ENCODE measurements at places on chromosomes 2 and 18.

DNA sequence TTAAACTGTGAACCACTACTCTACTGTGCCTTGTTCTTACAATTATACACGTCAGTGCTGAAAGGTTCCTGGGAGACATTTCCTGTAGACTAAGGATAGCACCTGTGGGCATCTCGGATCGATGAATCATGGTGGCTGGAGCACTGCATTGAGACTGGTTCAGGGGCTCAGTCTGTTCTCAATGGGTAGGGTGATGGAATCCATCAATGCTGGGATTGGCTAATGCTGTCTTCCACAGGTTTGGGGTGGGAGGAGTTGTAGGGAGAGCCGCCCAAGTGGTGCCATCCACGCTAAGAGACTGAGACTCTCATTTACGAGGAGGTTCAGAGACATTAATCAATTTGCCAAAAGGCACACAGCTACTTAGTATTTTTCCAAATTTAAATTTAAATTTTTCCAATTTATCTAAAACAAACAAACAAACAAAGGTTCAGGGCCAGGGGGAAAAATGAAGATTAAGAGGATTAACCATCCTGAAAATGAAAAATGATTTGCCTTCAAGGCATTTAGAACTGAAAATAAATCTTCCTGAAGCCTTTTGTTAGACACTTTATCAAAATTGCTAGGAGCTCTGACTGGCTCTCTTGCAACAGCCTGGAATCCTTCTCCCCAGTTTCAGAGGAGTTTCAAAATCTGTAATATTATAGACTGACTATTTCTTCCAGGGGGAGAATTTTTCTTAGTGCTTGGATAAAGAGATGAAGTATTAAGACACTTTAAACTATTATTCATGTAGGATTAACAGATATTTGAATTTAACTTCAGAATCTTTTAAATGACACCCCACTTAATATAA lies 359.2 kb downstream of the TGIF1 start:
- no peak for DNase-seq

GRCh38 chr2:144704709-144705095 lies 184.8 kb upstream of the ZEB2 start:
- no peak for DNase-seq

DNA sequence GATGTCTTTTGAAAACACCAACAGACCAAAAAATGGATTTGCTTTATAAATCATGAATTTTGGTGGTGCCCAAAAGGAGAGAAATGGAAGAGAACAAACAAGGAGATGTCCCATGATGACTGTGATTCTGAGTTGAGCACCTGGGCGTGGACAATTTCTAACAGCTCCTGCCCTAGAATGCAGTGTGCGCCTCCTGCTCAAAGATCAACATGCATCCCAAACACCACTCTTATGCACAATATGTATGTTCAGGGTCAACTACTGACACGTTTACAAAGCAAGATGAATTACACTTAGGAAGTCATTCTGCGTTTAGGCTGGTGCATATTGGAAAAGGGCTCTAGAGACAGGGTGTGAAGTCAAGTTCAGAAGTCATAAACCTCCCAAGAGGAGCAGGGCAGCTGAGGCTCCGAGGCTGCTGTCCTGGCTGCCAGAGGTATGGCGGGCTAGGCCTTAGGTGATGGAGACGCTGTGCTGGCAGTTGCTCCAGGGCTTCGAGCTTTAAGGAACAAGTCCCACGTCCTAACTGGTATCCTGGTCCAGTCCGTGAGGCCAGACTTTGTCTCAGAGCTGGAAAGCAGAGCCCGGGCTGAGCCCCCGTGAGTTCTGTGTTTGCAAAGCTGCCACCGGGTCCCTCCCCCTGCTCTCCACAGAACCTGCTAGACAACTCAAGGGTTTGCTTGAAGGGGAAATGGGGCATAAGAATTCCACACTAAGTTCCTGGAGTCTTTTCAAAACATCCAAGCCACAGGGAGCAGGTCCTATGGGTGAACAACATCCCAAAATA lies 74.0 kb downstream of the ZNF516 start:
- DNase-seq: no peak

DNA sequence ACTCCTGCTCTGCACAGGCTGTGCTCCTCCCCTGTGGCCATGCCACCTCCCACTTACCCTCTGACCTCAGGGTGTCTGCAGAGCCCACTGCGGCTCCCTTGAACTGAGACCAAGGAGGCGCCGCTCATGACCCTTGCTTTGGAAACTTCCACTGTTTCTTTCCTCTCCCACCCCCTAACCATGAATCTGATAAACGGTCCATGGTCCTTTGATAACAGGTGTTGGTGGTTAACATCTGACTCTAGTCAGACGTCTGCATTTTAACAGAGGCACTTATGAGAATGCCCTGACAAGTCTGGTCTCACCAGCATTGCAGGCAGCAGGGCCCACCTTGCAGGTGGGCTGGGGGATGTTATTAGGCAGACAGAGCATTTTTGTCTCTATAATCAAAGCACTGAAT lies 113.6 kb upstream of the APCDD1 start:
- DNase-seq: no peak

DNA sequence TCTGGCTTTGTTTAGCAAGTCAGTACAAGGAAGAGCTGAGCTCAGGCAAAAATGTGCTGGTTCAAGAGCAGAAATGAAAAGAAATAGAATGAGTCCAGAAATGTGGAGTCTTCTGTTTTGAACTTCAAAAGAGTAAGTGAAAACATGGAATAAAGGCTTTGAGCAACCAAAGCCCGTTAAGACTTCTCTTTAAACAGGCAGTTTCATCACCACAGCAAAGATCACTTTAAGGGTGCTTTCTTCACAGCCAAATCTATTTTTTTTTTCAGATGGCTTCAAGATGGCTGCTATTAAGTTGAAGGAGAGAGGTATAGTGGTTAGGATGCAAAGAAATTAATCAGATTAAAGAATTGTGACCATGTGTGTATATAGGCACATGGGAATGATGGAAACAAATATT lies 2.0 kb upstream of the CHRNA1 start:
- DNase-seq: no peak

- DNase-seq: no peak
These were observed 23.0 kb upstream of the SMAD2 start for GRCh38 chr18:47953471-47953931.

DNA sequence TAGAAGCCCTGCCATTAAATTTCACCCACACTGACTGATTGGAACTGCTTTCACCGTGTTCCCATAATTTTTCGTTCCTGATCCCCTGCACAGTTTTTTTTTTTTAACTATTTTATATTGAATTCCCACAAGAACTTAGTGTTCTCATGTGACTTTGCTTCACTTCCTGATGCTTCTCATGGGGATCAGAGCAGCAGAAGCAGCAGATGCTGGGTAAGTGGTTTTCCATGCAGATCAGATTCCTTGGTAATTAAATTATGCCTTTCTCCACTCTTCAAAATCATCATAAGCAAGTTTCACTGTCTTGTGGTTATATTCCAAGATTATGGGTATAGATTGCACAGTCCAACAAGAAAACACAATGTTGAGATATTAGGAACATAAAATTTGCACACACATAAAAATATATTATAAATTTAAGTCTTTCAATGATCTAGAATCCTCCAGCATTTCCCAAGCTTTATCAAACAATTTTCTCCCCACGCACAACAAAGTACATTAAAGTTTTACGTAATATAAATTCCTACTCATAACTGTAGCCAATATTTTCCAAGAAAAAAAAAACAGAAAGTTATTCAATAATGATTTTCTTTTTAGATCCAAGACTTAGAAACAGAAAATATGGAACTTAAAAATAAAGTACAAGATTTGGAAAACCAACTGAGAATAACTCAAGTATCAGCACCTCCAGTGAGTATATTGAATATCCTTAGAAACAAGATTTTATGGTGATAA lies 277.9 kb downstream of the GULP1 start:
- no peak for DNase-seq

DNA sequence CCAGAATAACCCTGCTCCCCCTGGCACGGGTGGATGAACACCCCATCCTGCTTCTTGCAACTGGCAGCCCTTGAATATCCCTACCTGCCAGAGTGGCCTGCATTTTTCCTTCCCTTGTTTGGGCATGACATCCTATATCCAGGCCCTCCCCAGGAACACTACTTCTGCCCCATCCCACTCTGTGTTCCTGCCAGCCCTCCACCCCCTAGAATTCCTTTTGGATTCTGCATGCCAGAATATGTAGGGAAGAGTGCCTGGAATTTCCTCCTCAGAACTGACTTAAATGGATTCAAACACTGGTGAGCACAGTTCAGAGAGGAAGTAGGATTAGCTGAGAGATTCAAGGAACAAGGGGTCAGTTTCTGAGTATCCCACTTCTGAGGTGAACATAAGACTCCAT lies 123.5 kb upstream of the PELI1 start:
- DNase-seq: no peak

GRCh38 chr2:227267410-227268115 lies 57.5 kb upstream of the MFF start:
- no peak for DNase-seq

DNA sequence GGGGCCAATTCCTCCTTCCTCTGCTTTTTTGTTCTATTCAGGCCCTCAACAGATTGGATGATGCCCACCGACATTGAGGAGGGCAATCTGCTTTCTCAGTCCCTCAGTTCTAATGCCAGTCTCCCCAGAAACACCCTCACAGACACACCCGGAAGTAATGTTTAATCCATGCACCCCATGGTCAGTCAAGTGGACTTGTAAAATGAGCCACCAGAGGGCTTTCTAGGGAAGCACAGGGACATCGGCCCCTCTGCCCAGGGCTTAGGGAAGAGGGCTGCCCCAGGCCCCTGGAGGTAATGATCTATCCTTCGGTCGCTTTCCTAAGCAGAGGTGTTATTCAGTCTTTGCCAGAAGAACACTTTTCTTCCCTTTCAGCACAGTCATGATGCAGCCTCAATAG lies 107.4 kb downstream of the PDCL3 start:
- DNase-seq: no peak

DNA sequence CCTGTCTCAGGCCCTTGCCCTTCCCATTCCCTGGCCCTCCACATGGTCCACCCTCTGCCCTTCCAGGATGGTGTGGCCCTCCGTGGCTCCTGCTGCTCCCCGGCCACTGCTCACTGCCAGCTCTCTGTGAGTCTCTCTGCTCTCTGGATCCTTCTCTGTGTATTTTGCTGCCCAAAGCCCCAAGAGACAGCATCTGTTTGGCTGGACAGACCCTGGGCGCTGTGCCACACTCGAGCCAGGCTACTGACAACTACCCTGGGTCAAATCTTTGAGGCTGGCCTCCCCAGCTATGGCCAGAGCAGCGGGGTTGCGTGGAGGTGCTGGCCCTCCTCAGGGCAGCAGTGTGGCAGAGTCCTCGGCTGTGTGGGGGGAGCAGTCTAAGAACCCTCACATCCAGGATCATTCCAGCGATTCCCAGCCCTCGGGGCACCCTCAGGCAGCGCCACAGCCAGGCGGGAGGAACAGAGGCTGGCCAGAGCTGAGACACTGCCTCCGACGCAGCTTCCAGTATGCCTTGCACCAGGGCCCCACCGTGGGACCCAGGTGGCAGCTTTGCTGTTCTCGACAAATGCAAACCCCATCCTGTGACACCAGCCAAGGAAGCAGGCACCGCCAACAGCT lies 139.4 kb upstream of the GLI2 start:
- DNase-seq: no peak

DNA sequence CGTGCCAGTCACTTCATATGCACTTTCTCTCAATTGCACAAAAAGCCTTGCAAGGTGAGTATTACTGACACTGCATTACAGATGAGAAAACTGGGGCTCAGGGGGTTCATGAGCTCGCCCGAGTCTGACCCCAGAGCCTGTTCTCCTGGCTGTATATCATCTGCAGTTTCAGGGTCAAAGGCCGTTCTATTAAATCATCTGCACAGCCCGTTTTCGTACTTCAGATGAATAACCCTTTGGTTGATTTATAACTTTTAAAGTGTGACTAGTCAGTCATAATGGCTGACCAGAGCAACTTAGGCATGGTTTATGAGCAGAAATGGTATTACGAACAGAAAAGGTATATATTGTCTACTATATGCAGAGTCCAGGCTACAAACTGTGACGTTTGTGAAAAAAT lies 35.3 kb upstream of the NPAS2 start:
- no peak for DNase-seq

DNA sequence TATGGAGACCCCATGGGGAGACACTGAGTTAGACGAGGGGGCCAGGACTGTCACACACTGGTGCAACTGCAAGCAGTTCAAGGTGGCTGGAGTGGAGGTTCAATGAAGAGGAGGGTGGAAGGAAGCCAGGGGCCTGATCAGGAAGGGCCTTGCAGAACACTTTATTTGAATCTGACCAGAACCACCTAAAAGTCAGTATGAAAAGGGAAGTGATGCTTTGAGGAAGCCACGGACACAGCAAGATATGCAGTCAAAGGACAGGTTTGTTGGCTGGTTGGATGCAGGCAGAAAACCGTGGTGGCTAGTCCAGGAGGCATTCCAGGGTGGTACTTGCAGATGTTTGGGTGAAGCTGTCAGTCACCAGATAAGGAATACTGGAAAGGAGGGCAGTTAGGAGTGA lies 3.5 kb upstream of the FAM124B start:
- DNase-seq: no peak

DNA sequence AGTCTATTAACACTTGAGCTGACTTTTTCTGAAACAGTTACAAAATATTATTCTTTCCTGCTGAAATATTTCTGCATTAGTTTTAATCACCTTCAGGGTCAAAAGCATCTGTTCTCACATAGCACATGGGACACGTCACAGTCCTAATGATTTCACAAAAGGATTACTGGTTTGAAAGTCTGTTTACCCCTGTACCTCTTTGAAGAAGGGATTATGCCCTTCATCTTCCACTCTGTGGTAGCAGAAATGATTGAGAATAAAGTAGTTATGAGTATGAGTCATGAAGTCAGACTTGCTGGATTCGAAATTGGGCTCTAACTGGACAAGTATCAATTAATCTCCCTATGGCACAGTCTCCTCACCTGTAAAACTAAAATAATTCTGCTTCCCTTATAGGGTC lies 121.2 kb downstream of the SATB2 start:
- no peak for DNase-seq

GRCh38 chr2:199973703-199974102 lies 18.3 kb downstream of the MAIP1 start:
- DNase-seq: no peak

DNA sequence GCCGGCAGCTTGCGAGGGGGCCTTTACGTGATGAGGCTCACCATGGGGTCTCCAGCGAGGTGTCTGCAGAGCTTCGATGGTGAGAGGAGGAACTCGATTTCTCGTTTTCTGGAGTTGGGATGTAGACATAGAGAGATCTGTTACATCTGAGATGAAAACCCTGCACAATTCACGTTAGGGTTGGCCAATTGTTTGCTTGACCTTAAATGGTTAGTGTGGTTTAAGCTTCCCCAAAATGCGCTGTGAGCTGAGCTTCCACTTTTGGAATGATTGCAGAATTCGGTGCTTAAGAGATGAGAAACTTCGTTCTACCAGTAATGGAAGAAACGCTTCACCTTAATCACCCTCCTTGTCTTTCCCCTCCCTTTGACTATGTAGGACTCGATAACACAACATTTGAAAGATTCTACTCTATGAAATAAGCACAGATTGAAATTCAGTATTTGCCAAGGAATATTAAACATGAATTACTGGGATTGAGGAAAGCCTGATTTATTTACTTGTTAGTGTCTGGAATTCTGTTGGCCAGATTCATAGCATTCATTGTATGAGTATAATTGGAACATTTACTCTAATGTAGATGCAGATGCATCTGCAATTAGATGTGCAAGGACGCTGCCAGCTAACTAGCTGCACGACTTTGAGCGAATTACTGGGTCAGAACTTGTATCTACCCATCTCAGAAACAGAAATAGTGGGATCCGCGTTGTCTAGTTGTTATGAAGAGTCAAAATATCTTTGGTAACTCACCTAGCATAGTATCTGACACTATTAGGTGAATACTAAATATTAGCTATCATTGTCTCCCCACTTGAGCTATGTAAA lies 1.6 kb upstream of the KLF7 start:
- no peak for DNase-seq
